Caco-2 (cell line): ENCODE measurements at places on chromosomes 4 and X. TPM values are rescaled to one million over a fixed set of nuclear protein-coding genes. Genes with fewer than 3 reads are reported as not detected.
A peak's percentile ranks its signal among the peaks of the same experiment; 100 is the strongest.

DNA sequence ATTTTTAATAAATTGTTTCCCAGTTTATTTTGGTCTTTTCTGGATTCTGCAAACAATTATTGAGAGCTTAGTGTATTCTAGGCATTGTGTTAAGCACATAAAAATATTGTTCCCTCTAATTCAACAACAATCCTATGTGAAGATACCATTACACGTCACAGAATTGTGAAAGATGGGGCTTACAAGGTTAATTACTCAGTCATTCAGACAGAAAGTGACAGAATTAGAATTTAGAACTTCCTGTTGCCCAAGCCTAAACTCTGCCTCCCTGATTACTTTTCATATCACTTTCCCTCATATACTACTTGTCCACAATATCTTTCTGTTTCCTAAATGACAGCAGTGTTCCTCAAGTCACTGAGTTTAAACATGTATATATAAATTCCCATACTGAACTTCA is 186.7 kb upstream of the VEGFC start:
- DNase-seq: no peak

GRCh38 chrX:13693341-13693961 is 4.5 kb downstream of the RAB9A start:
- DNase-seq: no peak

- DNase-seq: no peak
Measured at GRCh38 chr4:189278597-189279165, 662.0 kb upstream of the FRG1 start.

DNA sequence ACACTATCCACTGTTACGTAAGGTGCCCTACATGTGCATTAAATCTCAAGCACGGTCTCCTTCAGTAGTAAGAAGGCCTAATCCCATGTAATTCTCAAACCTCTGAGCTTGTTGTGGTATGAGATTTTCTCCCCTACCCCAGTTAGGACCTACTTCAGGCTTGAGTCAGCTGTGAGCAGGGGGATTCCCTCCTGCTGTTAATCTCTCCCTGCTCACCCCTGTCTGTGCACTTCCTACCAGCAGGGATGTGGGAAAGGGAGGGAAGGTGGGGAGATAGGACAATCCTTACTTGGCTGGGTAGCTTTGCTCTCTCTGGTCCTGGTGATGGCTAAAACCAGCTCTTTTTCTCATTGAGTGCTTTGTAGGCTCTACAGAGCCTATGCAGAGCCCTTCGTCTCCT is 60.8 kb downstream of the PALLD start:
- DNase-seq: no peak

DNA sequence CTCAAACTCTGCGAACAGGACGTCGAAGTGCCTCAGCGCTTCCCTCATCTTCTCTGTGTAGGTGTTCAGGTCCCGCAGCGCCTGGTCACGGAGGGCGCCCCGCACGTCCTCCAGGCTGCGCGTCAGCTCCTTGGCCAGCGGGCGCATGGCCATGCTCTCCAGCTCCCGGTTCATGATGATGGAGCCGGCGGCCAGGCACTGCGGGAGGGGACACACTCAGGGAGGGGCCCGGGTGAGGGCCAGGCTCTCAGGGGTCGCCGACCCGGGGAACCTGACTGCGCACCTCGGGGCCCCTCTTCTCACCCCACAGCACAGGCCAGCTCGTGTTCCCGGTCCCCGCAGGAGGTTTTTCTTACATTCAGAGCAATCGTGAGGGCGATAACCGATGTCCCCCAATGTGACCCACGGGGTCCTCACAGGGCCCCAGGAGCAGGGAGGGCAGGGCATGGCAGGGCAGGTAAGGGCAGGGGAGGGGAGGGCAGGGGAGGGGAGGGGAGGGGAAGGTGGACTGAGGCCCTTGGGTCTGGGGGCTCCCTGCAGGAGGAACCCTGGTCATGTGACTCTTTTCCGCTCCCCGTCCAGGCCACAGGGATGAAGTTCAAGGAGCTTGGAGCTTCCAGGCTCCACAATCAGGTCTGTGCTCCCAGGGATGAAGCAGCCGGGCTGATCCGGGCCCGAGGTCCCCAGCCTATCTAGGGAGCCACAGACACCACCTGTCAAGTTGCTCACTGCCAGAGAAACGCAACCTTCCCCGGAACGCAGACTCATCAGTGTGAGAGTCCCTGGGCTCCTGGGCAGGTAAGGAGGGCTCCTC is 77.8 kb upstream of the MXD4 start:
- DNase-seq: no peak

DNA sequence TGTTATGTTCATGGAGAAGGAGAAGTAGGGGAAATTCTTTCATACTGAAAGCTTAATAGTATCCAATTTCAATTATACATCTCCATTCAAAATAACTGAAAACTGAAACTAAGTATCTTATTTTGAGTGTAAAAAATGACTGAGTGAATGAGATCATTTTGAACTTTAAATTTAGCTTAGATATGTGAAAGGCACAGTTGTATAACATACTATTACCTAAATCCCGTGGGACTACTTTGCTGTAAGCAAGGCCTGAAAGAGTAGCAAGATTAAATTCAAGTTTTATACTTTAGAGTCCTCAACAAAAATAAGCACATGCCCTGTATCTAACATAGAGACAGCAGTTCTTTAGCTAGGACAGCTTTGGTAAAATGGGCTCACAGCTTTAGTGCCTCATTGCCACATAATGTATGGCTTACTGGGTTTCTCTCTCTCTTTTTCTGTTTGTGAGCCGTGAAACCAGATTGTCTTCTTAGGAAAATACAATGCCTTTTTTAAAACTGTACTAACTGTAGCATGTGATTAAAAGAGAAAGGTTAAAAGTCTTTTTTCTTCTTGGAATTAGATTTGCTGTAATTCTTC is 43.2 kb downstream of the GSTCD start:
- DNase-seq: no peak

DNA sequence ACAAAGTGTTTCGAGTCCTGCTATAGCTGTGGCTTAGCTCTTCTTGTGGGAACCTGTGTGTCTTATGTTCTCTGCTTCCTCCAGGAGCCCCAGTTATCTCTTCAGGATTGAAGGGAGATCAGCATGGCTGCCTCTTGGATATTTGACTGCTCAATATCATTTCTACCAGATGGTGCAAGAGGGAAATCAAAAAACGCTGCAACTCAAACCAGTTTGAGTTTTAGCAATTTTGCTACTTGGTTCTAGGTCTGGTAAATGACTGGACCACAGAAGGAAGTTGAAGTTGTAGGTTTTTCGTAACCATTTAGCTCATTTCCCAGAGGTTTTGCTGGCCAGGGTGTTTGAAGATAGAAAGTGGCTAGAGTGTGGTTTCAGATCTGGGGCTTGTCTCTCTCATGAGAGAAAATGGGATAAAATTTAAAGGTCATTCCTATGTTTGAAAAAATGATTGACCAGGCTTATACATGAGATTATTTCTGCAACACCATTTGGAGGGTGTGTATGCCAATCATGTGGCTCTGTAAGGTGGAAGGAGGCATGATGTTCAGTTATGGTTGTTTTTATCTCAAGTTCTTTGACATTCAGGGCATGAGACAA is 210.4 kb downstream of the SPRY1 start:
- DNase-seq: no peak

GRCh38 chr4:44859477-44859876 is 133.1 kb upstream of the GNPDA2 start:
- DNase-seq: no peak

DNA sequence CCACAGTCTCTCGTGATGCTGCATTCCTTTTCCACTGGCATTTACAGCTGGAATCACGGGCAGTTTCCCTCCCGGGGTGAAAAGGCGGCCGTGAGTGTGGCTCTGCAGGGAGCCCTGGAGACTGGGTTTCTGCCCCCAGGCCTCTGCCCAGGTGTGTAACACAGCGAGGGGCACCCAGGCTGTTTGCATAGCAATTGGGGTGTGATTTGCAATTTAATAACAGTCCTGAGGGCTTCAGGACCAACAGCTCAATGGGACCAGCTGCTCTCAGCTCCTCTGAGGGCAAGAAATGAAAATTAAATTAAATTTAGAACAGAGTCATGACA is 99.0 kb upstream of the SHOX start:
- no peak for DNase-seq

DNA sequence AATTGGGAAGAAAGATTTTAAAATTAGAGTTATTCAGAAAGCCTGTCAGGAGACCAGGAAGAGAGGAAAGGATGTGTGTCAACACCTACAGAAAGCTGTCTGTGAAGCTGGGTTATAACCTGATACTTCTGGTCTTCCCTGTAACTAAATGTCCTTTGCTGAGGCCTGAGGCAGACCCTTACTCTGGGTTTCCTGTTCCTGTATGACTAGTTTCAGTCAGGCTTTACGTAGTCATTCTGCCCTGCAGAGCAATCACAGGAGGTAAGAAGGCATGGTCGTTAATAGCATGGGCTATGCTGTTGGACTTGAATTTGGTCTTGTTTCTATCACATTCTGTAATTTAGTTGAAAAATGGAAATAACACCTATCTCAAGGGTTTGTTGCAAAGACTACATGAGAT is 110.5 kb upstream of the IGFBP7 start:
- no peak for DNase-seq

Gene PABPC1L2A
- total RNA-seq: not detected in 2 replicates

Gene RGN
- 32.9 and 36.2 TPM in 2 replicates for total RNA-seq

DNA sequence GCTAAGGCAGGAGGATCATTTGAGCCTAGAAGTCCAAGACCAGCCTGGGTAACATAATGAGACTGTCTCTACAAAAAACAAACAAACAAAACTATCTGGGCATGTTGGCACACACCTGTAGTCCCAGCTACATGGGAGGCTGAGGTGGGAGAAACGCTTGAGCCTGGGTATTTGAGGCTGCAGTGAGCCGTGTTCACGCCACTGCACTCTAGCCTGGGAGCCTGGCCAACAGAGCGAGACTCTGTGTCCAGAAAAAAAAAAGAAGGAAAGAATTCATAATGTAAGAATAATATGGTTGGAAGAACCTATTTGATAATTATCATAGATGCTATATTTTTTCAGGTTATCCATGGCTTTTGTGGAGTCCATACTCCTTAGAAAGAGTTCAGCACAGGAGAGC is 26.0 kb upstream of the DCHS2 start:
- DNase-seq: no peak

DNA sequence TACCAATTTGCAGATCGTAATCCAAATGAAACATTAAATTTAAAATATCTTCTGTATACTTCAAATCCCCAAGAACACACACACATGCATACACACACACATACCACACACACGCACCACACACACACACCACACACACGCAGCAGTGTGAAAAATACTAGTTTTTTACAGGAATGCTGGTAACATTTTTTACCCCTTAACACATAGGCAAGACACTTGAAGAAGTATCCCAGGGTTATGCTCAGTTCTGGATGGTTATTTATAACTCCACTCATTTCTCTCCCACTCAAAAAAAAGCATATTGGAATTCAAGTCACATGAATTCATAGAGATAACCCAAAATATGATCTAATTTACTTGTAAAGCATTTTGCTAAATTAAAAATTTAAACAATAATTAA is 325.5 kb upstream of the SLC7A11 start:
- DNase-seq: no peak

- DNase-seq: no peak
Measured at GRCh38 chr4:15233626-15234025, 194.2 kb upstream of the C1QTNF7 start.

- peak; percentile 53 for DNase-seq
Measured at GRCh38 chrX:70030301-70030767, 19.4 kb downstream of the AWAT2 start.

DNA sequence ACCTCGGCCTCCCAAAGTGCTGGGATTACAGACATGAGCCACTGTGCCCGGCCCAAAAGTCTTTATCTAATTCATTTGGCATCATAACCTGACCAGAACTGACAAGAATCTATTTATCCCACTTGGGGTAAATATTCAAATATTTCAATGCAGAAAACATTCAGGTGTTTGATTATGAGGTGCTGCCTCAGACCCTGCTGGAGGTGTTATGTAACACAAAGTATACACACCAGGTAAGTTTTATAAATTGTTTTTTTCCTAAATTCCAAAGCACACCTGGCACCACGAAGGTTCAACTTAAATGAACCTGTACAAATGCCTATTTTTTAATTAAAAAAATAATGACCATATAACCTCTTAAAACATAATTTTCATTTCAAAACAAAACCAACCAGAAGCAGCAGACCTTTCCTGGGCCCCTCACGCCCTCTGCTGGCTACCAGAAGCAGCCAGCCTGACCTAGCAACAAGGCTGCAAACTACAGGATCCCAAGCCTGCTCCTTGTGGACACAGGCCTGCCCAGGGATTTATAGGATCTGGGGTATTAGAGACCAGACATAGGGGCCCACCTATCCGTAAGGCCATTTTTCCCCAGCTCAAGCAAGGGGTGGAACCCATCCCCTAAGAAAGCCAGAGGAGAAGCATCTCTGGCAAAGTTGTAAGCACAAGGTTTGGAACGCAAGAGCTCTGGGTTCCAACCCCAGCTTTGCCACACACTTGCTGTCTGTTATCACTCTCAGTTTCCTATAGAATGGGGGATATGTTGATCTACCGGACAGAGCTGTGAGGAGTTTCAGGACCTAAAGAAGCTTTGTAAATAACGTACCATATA is 11.7 kb downstream of the OTUD5 start:
- DNase-seq: peak; percentile 42

Gene GLRB
- not detected in 2 replicates for total RNA-seq
